Activated effector memory CD4-positive, alpha-beta T cell treated with anti-CD3 and anti-CD28 coated beads, Interleukin-2, amount 50 U/mL, for 16 hours (primary cell): ENCODE measurements at places on chromosomes 1 and 21.
A peak's percentile ranks its signal among the peaks of the same experiment; 100 is the strongest.

DNA sequence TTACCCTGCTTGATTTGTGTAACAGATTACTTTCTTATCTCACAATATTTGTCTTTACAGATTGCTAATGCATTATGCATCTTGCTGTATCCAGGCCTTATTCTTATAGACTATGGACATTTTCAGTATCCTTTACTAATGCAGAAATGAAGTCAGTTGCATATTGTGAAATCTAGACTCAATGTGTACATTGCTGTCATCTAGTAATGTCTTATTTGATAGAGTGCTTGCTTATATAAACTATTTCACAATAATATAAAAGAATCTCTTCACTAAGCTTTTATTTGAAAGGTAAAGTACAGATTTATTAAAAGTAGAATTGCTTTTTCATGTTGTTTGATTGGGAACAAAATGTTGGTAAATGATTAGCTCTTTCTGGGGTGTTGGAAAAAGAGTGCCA, 39.6 kb downstream of the ALG6 start:
- no peak for DNase-seq

- no peak for DNase-seq
Measured at GRCh38 chr1:18452550-18452949, 28.2 kb upstream of the KLHDC7A start.

GRCh38 chr1:225813214-225813964, 3.5 kb downstream of the EPHX1 start:
- DNase-seq: no peak

DNA sequence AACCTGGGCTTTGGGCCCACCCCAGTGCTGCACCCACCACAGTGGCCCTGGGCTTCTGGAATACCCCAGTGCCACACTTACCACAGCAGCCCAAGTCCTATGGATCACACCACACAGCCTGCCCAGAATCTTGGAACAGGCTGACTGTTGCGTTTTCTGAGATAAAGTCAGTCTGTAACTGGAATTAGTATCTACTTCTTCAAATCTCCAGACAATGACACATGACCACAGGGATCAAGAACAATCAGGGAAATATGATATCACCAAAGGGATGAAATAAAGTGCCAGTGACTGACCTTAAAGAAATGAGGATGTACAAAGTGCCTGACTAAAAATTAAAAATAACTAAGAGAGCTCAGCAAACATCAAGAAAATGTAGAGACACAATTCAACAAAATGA, 239.7 kb upstream of the PLD5 start:
- no peak for DNase-seq

DNA sequence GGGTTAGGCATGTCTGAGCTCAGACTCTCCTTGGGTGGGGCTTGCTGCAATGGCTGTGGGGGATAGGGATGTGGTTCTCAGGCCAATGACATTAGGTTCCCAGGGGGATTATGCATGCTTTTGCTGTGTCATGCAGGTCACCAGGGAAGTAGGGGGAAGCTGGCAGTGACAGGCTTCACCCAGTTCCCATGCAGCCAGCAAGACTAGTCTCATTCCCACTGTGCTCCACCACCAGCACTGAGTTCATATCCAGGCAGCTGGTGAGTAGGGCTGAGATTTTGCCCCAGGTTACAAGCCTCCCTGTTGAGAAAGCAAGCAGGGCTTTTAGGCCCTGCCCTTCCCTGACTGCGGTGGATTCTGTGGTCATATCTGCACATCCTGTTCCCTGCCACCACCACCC, 32.1 kb upstream of the PLA2G5 start:
- no peak for DNase-seq

DNA sequence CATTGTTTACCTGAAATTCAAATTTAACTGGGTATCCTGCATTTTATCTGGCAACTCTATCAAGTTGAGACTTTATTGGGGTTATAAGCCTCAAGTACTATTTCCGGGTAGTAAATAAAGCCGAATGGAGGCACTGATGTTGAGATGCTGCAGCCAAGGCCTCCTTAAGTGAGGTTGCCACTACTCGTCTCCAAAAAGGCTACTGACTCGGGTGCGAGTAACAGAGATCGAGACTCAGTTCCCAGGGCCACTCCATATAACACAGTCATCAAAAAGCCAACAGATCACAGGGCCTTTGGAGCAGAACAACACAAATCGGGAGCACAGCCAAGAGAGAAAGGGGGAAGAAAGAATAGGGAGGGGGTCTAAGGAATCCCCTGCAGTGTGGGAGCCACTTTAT, 524 bp downstream of the COPA start:
- no peak for DNase-seq

GRCh38 chr1:201020721-201021629, 2.5 kb downstream of the KIF21B start:
- peak; percentile 73 for DNase-seq

- no peak for DNase-seq
Measured at GRCh38 chr1:45442272-45442671, 48.7 kb downstream of the TESK2 start.

GRCh38 chr1:241698177-241698576, 46.1 kb downstream of the WDR64 start:
- DNase-seq: no peak

GRCh38 chr1:62905872-62906271, 121.9 kb downstream of the ATG4C start:
- no peak for DNase-seq

DNA sequence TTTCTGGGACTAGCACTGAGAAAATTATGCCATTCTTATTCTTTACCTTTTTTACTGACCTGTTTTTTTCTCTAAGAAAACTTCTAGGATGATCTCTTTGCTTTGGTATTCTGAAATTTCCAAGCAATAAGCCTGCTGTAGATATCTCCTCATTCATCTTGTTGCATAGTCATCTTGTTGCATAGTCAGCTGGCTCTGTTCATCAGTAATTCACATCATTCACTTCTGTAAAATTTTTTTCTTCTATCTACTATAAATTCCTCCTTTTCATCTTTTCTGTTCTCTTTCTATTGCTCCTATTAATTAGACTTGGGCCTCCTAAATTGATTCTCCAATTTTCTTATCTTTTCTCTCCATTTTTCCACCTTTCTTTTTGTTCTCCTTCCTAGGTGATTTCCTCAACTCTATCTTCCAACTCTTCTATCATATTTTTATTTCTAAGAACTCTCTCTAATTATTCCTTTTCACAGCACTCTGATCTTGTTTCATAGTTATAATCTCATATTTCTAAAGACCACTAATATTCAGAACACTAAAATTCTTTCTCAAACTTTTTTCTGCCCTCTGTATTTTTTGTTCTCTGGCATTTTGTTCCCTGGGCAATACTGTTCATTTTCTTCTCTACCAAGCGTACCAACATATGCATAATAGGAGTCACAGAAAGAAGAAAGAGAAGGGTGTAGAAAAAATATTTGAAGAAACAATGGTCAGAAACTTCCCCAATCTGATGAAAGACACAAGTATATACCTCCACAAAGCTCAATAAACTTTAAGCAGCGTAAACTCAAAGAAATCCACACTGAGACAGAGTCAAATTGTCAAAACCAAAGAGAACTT, 17.7 kb downstream of the TUT4 start:
- no peak for DNase-seq

DNA sequence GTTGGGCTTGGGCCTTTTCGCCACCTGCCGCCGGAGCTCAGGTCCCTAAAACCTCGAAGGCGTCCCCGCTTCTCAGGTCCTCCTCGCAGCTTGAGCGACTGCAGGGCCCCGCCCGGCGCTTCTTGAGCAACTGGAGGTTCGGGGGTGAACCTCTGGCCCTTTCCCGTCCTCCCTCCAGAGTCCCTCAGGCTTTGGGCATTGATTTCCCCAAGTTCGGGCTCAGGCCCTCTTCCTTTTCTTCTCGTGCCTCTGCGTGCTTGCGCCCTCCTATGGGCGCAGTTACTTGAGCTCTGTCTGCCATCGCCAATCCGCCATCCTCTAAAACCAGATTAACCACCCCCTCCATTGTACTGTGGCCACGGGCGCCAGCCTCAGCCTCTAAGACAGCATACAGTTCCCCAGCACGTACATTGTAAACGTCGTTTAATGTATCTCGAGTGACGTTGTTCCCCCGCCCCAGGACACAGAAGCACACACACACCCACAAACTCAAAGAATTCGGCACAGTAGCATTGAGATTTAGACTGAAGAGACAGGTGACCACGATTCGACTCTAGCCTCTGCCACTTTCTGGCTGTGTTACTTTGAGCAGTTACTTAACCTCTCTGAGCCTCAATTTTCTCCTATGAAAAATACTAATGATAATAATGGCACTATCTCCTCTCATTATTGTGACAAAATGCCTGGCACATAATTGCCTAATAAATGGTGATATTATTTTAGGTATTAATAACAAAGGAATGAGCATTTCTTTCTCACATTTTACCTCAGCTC, 22.6 kb downstream of the BTG2 start:
- DNase-seq: peak; percentile 87
